Fibroblast of lung (primary cell): ENCODE measurements at places on chromosomes 11 and 22. TPM values are rescaled to one million over a fixed set of nuclear protein-coding genes. Genes with fewer than 3 reads are reported as not detected.

Gene SYT9
- not detected in 2 replicates for total RNA-seq

Gene DBX1
- not detected in 2 replicates for total RNA-seq

DNA sequence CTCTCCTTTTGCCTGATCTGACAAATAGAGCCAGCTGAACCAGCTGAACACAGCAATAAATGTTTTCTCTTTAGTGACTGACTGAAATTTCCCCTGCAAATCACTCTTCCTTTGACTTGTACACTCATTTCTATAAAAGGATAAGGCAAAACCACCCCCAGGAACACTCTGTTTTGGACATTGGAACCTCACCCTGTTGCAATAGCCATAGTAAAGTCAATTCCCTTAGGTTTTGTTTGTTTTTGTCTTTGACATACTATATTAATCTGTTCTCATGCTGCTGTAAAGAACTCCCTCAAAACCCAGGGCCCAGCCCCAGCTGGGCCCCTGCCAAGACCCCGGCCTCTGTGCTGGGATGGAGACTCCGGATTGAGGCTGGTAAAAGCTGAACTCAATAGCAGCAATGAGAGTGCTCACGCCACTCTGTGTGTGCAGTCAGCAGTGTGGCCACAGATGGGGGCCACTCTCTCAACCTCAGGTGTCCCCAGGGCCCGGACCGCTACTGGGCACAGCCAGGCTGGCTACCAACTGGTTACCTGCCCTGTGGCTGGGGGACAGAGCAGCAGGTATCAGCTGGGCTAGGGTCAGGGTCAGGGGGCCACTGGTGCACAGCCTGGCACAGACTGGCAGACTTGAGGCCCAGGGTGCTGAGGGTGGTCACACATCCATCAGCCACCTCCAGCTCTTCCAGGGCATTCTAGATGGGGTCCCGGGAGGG is 597.4 kb downstream of the LUZP2 start:
- no peak for DNase-seq

Gene UPB1
- total RNA-seq, result under 0.01 TPM in 1 of 2 replicates, not detected in the other

- no peak for DNase-seq
Observed at GRCh38 chr11:126157326-126158030, 54.0 kb downstream of the RPUSD4 start.

DNA sequence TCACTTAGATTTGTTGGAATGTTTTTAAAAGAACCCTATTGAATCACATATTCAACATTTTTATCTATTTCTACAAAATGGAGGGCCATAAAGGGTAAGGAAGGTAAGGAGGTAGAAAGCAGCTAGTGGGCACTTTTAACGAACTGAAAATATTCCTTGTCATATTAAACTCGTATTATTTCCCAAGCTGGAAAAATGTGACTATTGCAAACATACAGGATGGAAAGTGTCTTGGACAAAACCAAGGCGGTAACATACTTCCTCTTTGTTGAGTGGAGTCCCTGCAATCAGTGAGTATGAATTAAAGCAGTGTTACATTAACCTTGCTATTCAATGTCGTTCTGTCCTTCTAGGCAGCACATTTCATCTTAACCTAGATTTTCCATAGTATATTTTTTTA is 165.6 kb downstream of the RCN1 start:
- no peak for DNase-seq

DNA sequence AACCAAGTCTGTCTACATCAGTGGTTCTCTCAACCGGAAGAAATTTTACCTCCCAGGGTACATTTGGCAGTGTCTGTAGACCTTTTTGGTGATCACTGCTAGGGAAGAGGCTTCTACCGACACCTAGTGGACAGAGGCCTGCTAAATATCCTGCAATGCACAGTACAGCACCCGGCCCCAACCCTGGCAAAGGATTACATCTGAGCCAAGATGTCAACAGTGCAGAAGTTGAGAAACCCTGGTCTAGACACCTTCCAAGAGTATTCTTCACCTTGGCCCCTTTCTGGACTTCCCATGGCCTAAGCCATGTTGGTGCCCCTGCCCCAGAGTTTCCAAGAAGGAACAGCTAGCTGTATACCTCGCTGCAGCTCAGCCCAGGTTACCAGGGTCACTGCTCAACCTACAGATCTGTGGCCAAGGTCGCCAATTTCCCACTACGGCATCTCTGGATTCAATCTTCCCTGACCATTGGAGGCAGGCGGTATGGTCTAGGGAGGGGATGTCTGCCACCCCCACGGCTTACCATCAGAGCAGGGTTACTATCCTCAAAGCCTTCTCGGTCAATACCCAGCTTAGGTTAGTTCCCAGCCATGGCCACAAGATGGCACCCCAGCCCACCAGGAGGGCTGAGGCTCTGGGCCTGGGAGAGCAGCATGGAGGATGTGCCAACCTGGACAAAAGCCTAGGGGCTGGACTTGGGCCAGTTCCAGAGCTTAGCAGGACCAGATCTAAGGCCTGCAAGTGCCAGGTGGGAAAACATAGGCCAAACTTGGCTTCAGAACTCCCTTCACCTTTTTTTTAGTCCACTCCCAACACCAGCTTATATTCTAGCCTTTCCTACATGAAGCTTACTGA is 3.7 kb upstream of the KCNC1 start:
- peak; percentile 77 for DNase-seq

DNA sequence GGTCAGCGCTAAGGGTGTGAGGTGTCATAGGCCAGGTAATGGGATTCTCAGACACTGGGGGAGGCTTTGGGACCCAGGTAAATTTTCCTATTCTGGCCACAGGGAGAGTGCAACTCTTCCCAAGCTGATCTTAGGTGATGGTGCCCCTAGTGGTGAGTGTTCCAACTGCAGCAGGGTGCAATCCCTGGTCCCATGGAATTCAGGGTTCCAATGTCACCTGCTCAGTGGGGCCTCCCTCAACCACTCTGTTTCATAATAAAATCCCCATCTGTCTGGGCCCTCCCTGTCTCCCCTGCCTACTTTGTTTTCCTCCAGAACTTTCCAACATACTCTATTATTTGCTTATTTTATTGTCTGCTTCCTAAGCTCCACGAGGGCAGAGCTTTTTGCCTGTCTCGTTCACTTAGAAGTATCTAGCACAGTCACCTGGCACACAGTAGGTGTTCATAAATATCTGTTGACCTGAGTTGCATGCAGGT is 2.9 kb upstream of the SGSM1 start:
- DNase-seq, result peak; percentile 15

GRCh38 chr11:77151804-77152509 is 23.9 kb downstream of the MYO7A start:
- no peak for DNase-seq

DNA sequence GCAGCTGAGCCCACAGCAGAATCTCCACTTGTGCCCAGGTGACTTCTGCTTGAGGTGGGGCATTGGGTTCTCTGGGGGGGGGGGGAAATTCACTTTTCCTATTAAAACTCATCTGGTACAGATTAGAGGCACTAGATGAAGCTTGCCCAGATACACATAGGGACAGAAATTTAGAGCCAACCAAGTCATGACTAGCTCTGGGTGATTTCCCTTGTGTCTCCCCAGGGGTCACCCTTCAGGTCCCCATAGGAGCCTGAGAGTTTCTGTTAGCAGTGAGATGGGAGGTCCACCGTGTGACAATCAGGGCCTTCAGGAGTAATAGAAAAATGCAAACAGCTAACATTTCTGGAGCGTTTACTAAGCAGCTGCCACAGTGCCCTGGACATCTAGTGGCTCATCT is 77.0 kb downstream of the NAT10 start:
- no peak for DNase-seq

DNA sequence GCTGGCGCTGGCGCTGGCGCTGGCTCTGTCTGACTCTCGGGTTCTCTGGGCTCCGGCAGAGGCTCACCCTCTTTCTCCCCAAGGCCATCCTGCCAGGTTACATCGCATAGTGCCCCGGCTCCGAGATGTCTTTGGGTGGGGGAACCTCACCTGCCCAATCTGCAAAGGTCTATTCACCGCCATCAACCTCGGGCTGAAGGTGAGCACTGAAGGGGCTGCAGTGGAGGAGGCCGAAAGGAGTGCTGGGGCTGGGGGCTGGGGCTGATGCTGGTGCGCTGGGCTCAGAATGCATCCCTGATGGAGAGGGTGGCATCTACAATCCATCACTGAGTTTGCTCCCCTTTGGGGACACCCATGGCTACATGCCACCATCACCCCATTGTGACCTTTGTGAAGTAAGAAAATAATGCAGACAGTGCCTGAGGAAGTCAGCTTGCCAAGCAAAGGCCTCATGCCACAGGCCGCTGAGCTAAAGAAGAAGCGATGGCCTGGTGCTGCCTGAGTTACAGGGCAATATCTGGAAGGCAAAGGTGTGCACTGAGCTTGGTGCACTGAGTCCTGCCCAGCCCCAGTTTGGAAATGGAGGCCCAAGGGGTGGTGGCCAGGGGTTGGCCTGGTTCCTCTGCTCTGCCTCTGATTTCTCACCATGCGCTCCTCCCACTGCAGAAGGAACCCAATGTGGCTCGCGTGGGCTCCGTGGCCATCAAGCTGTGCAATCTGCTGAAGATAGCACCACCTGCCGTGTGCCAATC is 620 bp downstream of the SMPD1 start:
- DNase-seq, result no peak

DNA sequence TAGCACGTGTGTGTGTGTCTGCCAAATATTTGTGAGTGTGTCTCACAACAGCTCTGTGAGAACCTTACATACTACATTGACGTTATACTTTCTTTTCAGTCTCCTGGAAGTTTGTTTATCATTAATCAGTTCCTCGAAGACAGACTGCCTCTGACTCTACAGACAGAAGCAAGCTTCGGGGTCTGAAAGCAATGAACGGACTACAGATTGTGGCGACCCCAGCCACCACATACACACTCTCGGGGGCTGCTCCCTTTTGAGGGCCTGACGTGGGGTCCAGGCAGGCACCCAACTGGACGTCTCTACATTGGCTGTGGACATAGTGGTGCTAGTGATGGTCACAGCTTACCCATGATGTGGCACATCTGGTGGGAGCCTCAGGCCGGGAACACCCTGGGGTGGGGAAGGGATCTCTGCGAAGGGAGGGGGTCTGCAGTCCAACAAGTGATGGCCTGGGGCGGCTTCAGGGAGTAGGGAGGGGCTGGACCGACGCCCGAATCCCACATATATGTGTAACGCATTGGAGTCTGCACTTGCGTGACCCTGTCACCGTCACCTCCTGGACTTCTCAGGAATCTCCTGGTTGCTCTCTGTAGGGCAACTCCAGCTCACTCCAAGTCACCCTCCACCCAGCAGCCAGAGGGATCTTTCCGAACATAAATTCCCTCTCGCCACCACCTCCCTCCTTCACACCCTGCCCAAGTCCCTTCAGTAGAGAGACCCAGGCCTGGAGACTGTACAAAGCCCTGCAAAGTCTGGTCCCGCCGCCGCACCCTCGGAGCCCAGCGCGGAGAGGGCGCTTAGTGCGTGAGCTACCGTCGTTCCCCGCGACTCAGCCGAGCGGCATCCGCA is 30.4 kb upstream of the TRIM29 start:
- no peak for DNase-seq

DNA sequence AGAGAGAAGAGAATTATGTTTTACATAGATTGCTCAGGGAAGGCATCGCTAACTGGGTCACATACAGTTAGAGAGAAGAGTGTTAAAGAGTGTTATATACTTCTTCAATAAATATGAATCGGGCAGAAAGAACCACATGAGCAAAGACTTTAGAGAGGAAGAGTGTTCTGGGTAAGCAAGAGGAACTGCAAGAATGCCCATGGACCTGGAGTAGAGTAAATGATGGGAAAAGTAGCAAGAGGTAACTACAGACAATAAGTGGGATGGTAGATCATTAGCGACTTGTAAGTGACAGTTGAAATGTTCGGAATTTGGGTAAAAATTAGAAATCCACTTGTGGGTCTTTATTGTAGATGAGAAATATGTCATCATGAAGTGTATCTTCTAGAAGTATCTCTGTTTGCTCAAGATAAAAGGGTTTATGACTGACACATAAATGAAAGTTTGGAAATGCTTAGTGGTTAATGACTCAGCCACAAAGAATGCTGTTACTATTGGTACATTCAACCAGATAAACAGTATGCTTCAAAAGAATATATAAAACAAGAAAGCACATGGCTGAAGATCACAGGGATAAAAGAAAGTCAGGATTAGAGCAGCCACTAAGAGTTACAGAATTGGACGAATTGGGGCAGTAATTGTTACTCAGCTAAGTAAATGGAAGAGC is 229.3 kb downstream of the CASP12 start:
- DNase-seq, result peak; percentile 93

Gene GGTLC3
- not detected in 2 replicates for total RNA-seq

Gene B4GALNT4
- total RNA-seq, result 1.5 and 1.8 TPM in 2 replicates

DNA sequence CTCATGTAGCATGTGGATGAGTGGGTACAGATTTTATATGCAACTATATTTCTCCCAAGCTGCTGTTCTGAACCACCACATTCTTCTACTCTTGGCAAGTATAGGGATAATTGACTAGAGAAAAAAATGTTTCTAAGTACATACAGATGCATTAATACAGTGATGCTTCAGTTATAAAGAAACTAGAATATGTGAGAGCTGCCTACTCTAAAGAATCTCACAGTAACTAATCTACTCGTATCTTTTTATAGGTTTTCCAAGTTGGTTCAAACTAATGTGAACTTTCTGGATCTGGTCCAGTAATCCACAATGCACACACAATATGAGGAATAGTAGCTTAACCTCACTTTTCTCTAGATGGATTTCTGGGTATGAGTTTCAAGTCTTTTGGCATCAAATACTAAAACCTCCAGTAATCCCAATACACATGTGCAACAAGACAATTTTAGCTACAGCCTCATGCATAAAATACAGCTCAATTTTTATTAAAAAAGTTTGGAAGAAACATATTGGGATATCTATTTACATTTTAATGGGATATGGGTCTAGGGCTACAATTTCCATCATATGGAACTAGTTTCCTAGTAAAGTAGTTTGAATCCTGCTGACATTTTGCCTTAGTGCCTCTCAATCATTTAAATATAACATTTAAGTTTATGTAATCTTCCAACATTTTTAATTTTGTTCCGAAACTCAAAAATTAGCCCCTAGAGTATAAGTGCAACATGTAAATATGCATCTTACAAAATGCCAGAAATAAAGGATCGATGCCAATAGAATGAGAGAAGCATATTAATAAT is 2209.7 kb downstream of the LRRC4C start:
- no peak for DNase-seq

DNA sequence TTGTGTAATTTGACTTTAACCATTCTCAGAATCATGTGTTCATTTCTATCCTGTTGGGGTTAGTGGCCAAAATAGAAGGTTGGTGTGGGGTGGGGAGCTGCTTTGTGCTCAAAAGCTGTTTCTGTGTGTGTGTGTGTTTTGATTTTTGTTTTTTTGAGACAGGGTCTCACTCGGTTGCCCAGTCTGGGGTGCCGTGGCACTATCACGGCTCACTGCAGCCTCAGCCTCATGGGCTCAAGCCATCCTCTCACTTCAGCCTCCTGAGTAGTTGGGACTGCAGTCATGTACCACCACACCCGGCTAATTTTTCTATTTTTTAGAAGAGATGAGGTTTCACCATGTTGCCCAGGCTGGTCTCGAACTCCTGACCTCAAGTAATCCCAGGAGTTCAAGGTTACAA is 18.1 kb upstream of the AIFM3 start:
- DNase-seq, result no peak
